NCI-H1436 treated with DMSO at 0.1 percent for 48 hours (cell line): ENCODE measurements at places on chromosomes 13 and 19.

DNA sequence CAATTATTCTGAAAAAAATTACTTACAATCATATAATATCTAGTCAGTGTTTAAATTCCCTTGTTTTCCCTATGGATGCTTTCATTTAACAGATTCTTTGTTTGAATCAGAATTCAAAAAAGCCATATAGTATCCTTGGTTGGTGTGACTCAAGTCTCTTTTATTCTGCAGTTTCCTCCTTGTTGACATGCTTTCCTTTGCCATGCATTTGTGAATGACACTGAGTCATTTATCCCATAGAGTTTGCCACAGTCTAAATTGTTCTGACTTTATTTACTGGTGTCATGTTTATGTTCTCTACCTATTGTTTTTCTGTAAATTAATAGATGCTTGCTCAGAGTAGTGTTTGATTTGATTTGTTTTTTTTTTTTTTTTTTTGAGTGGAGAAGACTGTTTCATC is 893.8 kb upstream of the SLC10A2 start:
- no peak for DNase-seq

DNA sequence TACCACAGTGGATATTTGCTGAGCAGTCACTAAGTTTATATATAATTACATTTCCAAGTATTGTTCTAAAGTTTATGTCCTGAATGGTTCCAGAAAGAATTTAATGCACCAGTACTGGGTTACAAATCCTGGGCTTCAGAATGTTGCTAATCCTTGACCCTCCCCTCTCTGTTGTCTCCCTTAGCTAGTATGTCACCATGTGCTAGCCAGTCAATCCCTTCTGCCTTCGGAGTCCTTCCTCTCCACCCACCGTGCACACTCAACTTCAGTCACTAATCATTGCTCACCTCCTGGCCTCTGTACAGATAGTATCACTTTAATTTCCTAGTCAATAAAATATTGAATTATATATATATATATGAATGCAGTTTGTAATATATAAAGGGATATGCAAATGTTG is 7.5 kb downstream of the FAM124A start:
- no peak for DNase-seq

DNA sequence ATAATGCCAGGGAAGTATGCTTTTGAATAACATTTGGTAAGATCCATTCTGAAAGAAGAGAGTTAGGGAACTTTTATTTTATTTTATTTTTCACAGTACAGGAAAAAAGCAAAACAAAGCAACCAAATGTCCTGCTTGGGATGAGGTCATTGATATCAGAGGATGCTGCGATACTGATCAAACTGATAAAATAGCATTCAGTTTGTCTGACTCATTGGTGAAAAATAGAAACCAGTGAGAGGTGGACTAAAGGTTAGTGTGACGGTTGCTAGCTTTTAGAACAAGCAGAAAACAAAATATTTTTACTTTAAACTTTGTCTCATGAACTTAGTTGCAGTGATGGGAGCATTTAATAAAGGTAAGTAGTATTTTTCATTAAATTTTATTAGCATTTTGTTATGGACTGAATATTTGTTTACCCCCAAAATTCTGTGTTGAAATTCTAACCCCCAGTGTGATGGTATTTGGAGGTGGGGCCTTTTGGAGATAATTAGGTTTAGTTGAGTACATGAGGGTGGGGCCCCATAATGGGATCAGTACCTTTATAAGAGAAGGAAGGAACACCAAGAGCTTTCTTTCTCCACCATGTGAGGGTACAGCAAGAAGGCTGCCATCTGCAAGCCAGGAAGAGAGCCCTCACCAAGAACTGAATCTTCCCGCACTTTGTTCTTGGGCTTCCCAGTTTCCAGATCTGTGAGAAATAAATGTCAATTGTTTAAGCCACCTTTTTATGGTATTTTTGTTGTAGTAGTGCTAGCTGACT is 37.3 kb downstream of the ITGBL1 start:
- DNase-seq: no peak

DNA sequence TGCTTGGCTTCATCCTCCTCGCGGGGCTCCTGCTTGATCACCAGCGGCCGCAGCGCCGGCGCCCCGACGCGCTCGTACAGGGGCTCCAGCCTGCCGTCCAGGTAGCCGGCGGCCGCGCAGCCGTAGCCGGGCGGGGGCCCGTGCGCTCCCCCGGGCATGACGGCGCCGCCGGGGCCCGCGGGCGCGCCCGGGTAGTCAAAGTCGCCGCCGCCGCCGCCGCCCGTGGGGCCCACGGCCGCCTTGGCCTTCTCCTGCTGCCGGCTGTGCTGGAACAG is 497 bp downstream of the CEBPA start:
- no peak for DNase-seq

DNA sequence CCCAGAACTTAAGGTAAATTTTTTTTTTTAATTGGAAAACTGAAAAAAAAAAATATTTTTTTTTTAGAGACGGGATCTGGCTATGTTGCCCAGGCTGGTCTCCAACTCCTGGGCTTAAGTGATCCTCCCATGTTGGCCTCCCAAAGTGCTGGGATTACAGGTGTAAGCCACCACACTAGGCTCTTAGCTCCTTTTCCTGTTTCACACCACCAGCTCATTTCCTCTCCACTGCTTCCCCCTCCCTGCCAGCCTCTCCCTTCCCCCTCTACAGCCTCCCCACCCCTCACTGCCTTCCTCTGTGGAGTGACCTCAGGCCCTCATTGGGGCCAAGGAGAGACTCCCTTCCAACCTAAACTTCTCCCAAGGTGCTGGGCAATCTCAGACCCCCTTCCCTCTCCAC is 4.2 kb upstream of the GIPR start:
- DNase-seq: no peak

GRCh38 chr13:89550938-89551337 is 1796.5 kb upstream of the MIR17HG start:
- DNase-seq: no peak

DNA sequence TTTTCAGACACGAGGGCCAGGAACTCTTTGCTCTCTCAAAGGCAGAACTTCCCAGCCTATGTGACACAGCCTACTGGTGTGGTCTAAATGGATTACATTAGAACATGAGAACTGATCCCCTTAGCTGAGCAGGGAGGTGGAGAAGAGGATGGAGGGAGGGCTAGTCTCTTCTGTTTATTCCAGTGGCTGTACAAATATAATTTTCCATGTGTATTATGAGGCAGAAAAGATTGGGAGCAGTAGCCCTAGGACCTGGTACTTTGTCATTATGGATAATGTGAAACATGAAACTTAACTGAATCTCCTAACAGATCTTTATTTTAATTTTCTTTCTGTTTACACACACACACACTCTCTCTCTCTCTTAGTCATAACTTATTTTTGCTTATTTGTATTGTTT is 82.1 kb downstream of the WDFY2 start:
- DNase-seq: no peak

DNA sequence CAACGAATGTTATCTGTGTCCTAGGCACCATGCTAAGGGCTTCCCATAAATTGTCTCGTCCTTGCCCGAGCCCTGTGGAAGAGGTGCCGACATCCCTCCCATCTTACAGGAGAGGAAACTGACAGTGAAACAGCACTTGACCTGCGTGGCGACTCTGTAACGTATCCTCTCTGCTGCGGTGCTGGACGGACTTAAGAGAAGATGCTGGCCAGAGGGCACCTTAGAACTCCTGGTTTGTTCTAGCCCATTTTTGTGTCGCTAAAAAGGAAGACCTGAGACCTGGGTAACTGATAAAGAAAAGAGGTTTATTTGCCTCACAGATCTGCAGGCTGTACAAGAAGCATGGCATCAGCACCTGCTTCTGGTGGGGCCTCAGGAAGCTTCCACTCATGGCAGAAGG is 68.6 kb downstream of the KCTD15 start:
- DNase-seq: no peak

- no peak for DNase-seq
These were observed 10.6 kb downstream of the ERVV-2 start for GRCh38 chr19:53055117-53055516.

GRCh38 chr19:21098291-21098690 is 16.3 kb downstream of the ZNF714 start:
- no peak for DNase-seq

DNA sequence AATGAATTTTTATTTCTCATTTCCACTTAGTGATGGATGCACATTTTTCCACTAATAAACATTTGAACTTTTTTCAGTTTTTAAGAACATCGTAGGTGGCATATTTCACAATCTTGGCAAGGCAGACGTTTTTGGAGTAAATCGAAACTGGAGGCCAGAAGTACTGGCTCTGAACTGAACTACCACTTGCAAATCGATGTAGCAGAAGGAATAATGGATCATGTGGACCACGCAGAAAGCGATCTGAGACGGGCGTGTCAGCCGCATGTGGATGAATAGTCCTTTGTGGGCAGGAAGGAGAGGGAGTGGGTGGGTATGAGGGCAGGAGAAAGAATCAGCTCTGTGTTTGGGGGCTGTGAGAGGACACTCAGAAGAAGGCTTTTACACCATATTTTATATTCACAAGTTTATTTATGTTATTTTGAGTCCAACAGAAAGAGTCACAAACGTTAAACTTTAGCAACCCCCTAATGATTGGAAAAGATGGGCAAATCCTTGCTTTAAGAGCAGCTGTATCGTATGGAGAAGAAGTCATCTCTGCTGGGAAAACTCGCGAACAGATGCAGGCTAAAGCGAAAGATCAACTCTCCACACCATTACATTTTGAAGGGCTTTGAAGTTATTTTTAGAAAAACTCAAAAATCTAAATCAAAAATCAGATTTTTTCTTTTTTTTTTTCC is 90.5 kb downstream of the COL4A2 start:
- DNase-seq: no peak

- no peak for DNase-seq
These were observed 38.7 kb downstream of the C13orf46 start for GRCh38 chr13:113935001-113935844.
